ENCODE measurements at places on chromosomes 2 and 18.
A peak's percentile ranks its signal among the peaks of the same experiment; 100 is the strongest.

DNA sequence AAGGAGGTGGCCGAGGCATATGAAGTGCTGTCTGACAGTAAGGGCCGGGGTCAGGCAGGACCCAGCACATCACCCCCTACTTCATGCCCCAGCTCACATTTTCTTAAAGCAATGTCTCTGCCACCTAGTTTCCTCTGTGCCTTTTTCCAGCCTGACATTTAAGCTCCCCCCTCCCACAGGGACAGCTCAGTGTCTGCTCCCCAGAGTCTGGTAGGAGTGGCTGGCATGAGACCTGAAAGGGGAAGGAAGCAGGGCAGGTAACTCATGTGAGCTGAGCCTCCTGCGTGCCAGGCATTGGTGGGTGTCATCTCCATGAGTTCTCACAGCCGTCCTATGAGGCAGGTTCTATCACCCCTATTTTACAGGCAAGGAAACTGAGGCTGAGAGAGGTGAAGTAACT lies 1.5 kb downstream of the DNAJB2 start:
- DNase-seq: no peak

- no peak for DNase-seq
Observed at GRCh38 chr2:233100192-233100998, 40.3 kb downstream of the INPP5D start.

DNA sequence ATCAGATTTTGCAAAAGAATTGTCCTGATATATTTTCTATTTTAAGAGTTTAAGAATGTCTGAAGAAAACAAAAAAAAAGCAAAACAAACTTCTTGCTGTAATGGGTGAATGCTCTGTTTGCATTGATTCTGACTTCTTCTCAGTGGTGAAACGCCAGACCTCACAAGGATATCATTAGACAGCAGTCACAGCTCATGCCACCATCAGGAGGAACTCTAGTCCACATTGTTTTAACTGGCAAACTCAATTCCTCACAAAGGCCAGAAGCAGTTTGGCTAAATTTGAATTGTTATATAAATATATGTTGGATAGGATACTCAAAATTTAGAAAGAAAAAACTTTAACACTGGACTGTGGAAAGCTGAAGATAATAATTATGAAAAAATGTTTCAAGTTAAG lies 89.4 kb downstream of the DOK6 start:
- no peak for DNase-seq

GRCh38 chr18:67695684-67696083 lies 179.2 kb upstream of the DSEL start:
- DNase-seq: no peak

GRCh38 chr18:3878401-3878800 lies 428.4 kb downstream of the TGIF1 start:
- DNase-seq: no peak

- no peak for DNase-seq
Observed at GRCh38 chr2:119040730-119041129, 98.7 kb downstream of the MARCO start.

DNA sequence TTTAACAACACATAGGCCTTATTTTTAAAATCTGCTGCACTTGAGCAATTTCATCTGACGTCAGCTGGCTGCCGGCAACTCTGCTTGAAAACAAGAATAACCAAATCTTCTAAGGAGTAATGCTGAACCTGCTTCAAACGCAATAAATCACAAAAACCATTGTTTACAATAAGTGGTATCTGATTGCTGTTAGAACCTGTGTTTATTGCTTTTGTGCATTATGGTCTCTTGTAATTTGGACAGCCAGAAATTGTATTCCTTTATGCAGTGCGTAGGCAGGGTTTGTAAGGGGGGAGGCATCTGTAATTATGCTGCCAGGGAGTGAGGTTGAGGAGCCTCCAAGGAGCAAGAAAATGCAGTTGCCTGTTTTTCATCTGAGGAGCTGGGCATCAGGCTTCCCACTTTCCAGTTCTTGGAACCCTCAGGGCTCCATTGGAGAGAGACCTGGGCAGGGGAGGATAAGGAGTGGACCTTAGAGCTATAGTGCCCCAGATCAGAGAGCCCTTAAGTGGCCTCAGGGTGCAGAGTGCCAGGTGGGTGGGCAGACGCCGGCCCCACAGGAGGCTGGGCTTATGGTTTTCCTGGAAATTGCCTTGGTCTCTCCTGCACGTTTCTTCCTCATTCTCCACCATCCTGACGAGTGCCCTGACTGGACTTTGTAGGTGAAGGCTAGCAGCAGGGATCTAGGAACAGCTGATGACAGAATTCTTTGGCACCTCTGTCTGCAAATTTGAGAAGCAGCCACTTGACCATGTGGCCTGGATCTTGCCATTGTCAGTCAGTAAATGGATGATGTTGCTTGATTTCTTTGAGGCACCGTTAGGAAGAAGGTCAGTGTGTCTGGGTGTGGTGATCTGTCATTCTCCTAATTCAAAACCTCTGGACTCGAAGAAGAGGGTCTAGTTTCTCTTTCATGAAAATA lies 129.2 kb downstream of the KLHL29 start:
- DNase-seq: no peak

DNA sequence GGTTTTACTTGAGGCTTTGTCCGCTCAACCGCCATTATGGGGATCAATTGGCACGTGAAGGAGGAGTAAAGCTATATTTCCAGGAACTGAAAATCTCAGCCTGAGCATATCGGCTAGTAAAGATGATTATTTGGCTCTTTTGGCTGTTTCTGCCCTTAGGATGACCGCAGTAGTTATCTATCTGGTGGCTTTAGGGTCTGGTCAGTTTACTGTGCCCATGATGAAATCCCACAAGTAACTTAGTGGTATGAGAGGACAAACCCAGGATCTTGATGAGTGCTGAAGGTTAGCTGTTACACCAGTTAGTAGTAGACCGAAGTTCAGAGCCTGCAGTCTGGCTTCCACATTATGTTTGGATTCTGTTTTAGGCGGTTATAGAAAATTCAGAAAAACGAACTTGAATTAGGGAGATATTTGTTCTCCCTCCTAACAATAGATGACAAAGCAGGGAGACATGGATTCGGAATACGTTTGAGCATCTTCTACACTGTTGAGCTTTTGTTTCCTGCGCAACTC lies 1.2 kb downstream of the MAT2A start:
- DNase-seq: no peak

DNA sequence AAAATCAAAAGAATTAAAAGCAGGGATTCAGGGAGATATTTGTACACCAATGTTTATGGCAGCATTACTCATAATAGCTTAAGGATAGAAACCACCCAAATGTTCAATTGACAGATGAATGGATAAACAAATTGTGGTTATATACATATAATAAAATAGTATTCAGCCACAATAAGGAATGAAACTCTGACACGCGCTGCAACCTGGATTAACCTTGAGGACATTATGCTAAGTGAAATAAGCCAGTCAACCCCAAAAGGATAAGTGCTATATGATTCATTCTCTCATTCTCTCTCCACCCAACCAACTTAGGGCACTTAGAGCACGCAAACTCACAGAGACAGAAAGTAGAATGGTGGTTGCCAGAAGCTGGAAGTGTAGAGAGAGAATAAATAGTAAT lies 216.8 kb upstream of the SLC14A2 start:
- no peak for DNase-seq

DNA sequence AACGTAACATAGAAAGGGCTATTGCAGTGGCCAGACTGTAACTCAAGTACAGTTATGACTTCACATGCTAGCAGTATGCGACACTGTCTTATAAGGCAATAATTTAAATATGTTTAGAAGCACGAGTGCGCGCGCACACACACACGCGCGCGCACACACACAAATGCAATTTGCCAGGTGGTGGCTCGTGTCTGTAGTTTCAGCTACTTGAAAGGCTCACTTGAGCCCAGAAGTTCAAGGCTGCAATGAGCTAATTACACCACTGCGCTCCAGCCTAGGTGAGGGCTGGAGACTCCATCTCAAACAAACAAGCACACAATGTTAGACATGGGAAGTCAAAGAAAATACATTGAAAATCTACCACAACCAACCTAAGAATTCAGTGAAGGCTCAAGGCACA lies 103.7 kb downstream of the USP34 start:
- DNase-seq: no peak

GRCh38 chr2:10216677-10217488 lies 85.8 kb upstream of the HPCAL1 start:
- DNase-seq: no peak

GRCh38 chr2:82690757-82691411 lies 1768.2 kb downstream of the SUCLG1 start:
- no peak for DNase-seq

- DNase-seq: no peak
Observed at GRCh38 chr18:54260396-54261072, 8.8 kb upstream of the POLI start.

- DNase-seq: no peak
Observed at GRCh38 chr2:7007846-7008741, 90.9 kb downstream of the RNF144A start.

- no peak for DNase-seq
Observed at GRCh38 chr2:126507425-126507911, 148.5 kb upstream of the GYPC start.

DNA sequence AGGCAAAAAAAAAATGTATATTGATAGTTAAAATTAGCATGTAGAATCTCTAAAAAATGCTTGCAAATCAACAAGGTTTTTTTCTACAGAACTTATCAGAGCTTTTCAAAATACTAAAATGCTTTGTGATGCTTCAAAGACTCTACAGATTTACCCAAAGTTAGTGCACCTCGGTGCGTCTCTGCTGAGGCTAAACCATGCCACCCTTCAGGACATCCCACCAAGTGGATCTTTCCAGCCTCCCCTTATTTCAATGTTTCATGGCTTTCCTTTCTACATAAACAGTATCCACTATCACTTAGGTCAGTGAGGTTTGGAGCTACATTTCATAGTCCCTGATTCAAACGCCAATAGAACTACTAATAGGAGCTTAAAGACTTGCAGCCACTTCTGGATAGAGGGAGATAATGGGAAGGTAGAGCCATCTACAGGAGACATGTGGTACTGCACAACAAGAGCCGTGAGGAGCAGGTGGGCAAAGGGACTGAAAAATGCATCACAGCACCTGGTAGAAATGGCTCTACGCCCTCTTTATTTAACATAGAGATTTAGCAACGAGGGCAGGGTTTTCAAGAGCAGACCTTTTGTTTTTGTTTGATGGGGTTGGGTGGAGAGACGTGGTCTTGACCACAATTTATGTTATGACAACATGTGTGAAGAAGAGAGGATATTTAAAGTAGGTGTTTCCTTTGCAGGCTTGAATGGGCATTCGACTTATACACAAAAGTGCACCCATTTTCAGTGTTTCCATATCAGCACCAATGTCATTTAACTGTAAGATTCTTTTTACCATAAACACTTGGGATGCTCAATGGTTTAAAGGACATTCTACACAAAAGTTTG lies 56.1 kb upstream of the SLC35G4 start:
- no peak for DNase-seq

DNA sequence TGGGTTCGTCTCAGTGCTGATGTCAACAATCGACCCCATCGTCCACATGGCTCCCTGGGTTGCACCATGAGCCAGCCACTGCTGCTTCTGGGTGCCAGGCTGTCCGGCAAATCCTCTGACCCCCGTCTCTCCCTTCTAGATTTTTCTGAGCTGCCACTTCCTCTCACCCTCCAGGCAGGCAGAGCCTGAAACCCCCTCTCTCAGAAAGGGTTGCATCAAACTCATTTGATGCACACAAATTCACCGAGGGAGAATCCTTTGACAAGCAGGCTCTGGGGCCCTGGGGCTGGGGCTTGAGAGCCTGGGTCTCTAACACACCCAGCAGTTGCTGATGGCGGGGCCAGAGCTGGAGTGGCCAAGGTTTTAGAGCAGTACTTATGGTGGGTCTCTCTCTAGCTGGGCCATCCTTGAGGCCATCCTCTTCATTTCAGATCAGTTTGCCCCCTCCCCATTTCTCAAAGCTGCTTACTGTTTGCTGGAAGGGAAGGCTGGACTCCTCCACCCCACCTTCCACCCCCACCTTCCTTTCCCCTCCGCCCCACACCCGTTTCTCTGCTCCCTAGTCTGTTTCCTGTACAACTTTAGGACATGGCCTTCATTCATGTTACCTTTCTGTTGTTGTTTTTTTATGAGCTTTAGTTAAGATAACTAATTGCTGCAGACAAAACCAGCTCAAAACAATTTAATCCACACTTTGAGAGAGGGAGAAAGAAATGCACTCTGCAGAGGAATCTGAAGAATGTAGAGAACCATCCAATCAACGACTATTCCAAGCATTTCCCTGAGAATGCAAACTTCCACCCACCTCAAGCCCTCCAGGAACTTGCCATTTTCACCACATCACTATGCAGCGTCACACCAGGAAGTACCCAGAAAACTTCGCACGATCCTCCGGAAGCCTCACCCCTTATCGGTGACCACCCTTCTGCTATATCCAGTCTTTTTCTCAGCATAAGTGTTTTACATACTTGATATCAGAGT lies 69.5 kb downstream of the ARL4C start:
- no peak for DNase-seq

- DNase-seq: no peak
Observed at GRCh38 chr2:200380091-200380561, 73.6 kb downstream of the SPATS2L start.

GRCh38 chr2:217900010-217900779 lies 102.6 kb downstream of the TNS1 start:
- no peak for DNase-seq

GRCh38 chr2:24009680-24010476 lies at the start of gene MFSD2B:
Gene MFSD2B (plus strand): TSS chr2:24010085. CDS start chr2:24010097, 12 bp downstream.
- DNase-seq: no peak

GRCh38 chr2:230849633-230850357 lies 14.9 kb upstream of the ITM2C start:
- peak; percentile 60 for DNase-seq

Data from activated naive CD4-positive, alpha-beta T cell (primary cell).